NCI-H748 treated with DMSO at 0.1 percent for 48 hours (cell line): ENCODE measurements at places on chromosomes 1 and 21.
A peak's percentile ranks its signal among the peaks of the same experiment; 100 is the strongest.

GRCh38 chr1:195872376-195872775, 735.9 kb downstream of the KCNT2 start:
- no peak for DNase-seq

- no peak for DNase-seq
Measured at GRCh38 chr1:16152481-16153087, 3.3 kb downstream of the EPHA2 start.

DNA sequence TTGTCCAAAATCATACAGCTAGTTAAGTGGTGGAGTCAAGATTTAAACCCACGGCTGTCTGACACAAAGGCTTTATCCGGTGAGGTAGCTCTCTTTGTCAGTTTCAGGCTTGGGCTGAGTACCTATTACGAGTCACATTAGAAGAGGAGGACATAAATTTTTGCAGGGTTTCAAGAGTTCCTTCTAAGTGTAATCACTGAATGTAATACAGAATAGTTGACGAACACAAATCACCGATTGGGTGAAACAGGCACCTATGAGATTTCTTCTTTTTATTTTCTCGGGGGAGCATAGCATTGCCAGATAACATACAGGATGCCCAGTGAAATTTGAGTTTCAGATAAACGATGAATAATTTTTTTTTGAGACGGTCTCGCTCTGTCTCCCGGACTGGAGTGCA, 847 bp downstream of the PSMD4 start:
- no peak for DNase-seq

DNA sequence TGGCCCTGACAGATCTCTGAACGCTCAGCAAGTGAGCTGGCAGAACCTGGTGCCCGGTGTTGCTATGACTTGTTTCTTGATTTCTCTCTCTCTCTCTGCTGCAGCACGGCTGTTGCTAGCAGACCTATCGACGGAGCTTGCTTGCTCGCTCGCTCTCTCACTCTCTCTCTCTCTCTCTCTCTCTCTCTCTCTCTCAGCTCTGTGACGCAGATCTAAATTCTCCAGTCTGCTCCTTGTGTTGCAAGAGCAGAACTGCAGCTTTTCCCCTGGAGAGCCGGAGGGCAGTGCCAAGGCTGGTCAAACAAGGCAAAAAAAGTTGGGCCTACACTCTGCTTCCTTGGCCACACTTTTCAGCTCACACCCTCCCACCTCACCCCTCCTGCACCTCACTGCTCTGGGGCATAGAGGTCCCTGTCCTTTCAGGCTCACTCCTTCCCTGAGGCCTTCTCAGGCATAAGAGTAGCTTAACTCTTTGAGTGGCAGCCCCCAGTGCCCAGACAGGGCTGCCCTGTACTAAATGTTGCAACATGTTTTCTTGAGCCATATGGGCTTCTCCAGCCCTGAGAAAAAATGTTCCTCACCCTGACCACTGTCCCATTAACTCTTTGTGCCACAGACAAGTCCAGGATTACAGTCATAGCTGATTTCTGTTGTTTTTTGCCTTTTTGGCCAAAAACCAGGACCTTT, 72.2 kb downstream of the CD46 start:
- DNase-seq = no peak

DNA sequence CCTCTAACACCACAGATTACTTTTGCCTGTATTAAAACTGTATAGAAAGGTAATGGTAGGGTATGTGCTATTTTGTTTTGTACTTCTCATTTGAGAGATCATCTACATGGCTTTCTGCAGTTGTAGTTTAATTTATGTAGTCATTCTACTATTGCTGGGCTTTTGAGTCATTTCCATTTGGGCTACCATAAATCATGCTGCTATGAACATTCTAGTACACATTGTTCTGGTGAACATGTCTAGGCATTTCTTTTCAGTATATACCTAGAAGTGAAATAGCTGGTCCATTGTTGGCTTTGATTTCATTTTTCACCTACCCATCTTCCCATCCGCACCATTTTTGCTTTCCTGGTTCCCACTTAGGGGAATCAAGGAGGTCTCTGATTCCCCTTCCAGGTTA, 18.7 kb downstream of the EDN2 start:
- DNase-seq = no peak

GRCh38 chr1:182293119-182293589, 98.4 kb downstream of the GLUL start:
- DNase-seq = no peak

GRCh38 chr1:80837066-80837465, 963.7 kb upstream of the ADGRL2 start:
- no peak for DNase-seq

GRCh38 chr1:185046668-185047067, 1.3 kb downstream of the RNF2 start:
- no peak for DNase-seq

GRCh38 chr1:64453688-64454087, 16.2 kb upstream of the CACHD1 start:
- DNase-seq = no peak

GRCh38 chr1:114986286-114986685, 43.3 kb upstream of the TSHB start:
- DNase-seq = no peak

- no peak for DNase-seq
Measured at GRCh38 chr21:38297194-38297631, 40.4 kb downstream of the KCNJ15 start.

GRCh38 chr21:44834951-44835646, 17.2 kb upstream of the SUMO3 start:
- no peak for DNase-seq

GRCh38 chr1:3431266-3431665, 23.2 kb upstream of the ARHGEF16 start:
- no peak for DNase-seq

DNA sequence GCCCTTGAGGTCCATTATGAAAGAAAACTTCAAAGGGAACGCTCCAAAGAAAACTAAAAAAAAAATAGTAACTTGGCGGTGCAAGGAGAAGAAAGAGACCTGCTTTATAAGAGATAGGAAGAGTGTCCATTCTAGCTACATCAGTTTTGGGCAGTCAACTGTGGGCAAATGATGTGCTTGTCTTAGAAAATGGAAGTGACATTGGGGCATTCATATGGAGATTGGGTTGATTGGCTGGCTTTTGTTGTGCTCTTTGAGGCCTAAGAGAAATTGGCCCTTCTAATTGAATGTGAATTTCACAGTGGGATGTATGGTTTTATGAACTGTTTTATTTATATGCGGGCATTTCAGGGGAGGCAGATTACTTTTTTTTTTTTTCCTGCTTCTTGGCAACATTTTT, 13.2 kb downstream of the PPP1R12B start:
- no peak for DNase-seq

- DNase-seq = no peak
Measured at GRCh38 chr21:14617871-14618270, 71.8 kb upstream of the SAMSN1 start.

DNA sequence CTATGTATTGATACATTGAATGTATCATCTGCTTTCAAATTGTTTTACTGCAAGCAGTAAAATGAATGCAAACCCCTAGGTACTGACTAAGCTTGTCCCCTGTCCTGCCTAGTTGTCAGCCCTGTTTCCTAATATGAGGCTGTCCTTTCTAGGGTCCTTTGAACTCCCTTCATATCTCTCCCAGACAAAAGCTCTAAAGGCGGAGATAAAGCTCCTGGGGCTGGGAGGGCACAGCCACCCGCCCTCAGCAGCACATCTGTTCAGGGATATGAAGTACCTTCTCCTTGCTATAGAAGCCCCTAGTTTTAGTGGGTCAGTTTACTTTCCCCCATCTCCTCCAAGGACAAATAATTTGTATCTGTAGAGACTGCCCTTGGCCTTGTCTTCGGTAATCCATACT, 93.1 kb upstream of the ETS2 start:
- no peak for DNase-seq

DNA sequence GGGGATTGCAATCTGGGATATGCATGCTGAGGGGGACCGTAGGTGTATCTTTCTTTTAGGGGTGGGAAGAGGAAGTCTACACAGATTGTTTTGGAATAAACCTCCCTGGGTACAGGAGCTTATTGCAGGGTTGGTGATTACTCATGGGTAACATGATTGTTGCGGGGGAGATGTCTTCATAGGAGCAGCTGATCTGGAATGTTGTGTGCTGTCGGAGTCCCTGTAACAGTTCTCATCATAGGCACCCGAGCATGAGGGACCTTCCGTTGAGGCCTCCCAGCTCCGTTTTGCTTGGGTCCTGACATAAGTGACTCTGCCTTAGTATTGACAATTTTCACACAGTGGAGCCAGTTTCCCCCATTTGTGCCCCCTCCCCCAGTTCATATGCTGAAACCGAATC, 4.2 kb upstream of the PRXL2B start:
- no peak for DNase-seq

DNA sequence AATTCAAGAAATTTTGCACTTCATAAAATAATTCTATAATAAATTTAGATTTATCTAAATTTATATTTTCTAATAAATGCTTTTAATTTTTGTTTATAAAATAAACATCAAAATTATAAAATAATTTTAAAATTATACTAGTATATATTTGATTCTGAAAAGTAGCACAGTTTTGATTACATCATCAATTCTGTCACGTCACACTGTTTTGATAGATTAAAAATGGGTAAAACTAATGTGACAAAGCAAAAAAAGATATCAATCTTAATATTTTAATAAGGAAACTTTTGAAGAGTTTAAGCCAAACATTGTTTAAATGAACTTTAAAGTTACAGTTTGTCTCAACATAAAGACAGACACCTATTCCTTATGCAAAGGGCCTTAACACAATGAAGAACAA, 1001.8 kb downstream of the KCNT2 start:
- DNase-seq = no peak

DNA sequence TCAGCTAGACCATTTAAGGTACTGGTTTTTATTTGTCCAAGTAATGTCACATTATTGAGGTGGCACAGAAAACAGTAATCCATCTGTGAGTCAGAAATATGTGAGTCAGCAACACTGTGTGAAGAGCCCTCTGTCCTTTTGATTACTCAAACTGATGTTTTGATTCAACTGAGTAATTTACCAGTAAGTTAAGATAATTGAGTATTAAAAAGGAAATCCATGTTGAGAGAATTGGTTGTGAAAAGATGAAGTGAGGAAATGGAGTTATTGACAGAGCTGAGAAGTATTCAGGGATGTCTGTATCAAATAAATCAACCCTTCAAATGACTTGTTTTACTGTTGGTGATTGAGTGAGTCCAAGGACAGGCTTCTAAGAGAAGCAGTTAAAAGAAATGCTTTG, 302.7 kb upstream of the SGIP1 start:
- DNase-seq = no peak

- no peak for DNase-seq
Measured at GRCh38 chr1:245370905-245371581, 216.3 kb downstream of the KIF26B start.

DNA sequence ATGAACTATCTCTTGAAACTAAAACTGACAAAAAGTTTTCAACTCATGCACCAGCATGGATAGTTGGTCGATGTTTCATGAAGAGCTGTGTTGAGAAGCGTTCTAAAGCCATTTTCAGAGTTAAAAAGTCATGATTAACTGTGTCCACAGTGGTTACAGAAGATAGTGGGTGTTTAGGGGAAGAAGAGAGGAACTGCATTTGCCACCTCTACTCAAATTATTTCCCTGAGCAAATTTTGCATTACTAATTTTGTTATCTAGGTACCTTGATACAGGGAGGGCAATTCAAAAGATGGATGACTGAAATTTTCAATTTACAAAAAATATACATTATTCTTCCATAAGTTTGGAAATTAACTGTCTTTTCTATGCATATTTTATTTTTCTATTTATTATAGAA, 15.5 kb downstream of the SAMSN1 start:
- no peak for DNase-seq

GRCh38 chr1:228226956-228227791, 19.3 kb downstream of the OBSCN start:
- DNase-seq = no peak

DNA sequence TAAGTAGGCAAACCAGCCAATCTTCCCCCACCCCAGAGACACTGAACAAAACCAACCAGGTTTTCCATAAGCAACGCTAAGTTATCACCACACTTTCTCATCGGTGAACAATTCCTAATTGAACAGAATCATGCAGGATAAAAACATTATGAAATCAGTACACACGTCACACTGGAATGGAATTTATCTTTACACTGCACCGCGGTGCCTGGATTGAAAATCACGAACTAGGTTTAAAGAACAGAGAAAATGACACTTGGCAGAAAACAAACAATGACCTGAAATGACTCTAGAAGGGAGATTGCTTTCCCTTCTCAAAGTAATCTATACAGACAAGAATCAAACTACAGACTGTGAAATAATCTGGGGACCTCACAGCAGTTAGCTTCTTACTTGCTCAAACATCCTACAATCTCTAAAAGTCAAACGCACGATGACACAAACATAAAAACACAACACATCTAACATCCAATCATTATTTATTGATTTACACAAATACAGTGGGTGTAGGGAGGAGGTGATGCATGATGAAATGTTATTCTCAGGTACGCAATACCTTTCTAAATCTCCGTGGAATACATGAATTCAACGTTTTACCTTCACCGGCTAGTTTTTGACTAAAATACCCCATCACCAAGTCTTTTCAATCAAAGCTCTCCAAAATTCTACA, 1.9 kb downstream of the EIF4G3 start:
- DNase-seq = no peak

- DNase-seq = no peak
Measured at GRCh38 chr1:50129201-50129600, 20.5 kb downstream of the ELAVL4 start.

GRCh38 chr21:39184050-39184980, 1.1 kb upstream of the PSMG1 start:
- peak; percentile 16 for DNase-seq

- DNase-seq = no peak
Measured at GRCh38 chr1:55081905-55082296, 42.6 kb downstream of the PCSK9 start.

- no peak for DNase-seq
Measured at GRCh38 chr1:110089561-110090275, 19.2 kb upstream of the ALX3 start.

DNA sequence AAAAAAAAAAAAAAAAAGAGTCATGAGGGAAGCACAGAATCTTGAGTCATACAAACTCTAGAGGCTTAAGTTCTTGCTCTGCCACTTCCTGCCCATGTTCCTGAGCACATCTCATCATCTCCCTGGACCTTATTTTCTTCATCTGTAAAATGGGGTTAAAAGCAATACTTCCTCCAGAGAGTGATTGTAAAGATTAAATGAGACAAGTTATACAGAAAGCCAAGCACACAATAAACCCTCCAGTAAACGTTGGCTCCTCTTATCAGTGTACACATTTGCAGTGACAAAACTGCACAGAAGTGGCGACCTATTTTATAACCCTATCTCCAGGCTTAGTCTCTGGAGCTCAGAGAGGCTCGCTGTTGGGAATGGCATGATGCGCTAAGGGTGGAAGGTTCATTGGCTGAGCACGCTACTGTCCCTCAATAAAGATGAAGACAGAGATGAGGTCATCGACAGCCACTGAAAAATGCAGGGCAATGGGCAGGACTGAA, 82.1 kb downstream of the RRAGC start:
- no peak for DNase-seq

GRCh38 chr1:27004471-27005165, 8.0 kb downstream of the TENT5B start:
- no peak for DNase-seq

GRCh38 chr1:79819140-79819539, 812.6 kb upstream of the ADGRL4 start:
- DNase-seq = no peak

GRCh38 chr1:245375789-245376460, 221.1 kb downstream of the KIF26B start:
- DNase-seq = no peak
